ENCODE measurements at places on chromosomes 2 and 18. TPM values are rescaled to one million over a fixed set of nuclear protein-coding genes. Genes with fewer than 3 reads are reported as not detected.
A peak's percentile ranks its signal among the peaks of the same experiment; 100 is the strongest.

The CAPN14 gene
- 0.16 TPM for total RNA-seq

DNA sequence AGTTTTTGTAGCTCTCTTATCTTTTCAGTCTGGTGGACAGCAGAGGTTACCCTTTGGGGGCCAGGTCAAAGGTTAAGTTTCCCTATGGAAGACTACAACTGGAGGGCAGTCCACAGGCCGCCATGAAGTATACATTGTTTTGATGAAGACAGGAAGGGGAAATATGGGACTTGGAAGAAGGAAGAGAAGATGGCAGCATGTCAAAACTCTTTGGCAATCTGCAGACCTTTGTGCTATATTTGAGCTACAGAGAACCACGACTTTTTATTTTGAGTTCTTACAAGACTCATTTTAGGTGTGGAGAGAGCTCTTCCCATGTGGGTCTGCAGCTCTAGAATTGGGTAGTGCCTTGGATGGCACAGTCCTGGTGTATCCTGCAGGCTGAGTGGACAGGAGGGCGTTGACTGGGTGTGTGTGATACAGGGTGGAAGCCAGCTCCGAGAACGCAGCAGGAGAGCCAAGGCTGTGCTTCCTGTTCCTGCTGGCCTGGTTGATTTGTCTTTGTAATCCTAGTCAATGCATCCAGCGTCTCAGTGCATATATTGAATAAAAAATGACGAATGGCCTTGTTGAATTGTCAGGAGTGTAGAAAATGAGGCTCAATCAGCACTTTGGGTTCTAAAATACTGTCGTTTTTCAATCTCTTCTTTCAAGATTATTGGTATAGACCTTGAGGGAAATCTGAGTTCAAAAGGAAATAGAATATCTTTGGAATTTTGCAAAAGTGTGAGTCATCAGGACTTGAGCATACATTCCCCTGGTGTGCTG lies 11.5 kb downstream of the ITGA6 start:
- no peak for DNase-seq

GRCh38 chr2:232838406-232838874 lies 31.6 kb upstream of the SNORC start:
- no peak for DNase-seq

DNA sequence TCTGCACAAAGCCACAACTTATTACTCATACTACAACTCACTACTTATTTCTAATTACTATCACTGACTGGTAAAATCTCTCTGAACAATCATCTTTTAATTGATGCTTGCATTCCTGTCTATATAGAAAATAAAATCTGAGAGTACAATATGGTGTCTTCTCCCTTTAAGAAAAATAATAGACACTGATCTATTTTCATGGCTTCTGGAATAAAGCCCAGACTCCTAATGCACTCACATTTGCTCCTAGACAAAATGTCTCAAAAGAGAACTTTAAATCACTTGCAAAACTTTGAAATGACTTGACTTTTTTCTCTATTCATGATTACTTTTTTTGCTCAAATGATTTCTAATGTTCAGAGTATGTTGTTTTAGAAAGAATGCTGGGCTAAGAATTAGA lies 28.7 kb downstream of the ESCO1 start:
- no peak for DNase-seq

- no peak for DNase-seq
Measured at GRCh38 chr2:55268288-55268906, 634 bp downstream of the MTIF2 start.

DNA sequence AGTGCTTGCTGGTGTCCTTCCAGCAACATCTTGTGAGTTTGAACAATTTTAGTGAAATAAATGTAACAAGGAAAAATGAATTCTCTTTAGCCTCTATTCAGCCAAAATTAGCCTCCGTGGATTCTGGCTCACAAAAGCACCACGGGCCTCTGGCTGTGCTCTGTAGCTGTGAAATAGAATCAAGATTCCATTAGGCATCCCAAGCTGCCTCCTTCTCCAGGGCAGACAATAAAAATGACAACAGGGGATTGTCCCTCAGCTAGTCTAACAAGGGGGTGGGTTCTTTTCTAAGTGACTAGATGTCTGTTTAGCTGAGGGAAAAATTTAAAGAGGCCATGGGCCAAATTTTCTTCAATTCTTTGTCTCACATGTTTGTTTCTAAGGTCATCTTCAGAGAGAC lies 254.7 kb upstream of the FIGN start:
- no peak for DNase-seq

DNA sequence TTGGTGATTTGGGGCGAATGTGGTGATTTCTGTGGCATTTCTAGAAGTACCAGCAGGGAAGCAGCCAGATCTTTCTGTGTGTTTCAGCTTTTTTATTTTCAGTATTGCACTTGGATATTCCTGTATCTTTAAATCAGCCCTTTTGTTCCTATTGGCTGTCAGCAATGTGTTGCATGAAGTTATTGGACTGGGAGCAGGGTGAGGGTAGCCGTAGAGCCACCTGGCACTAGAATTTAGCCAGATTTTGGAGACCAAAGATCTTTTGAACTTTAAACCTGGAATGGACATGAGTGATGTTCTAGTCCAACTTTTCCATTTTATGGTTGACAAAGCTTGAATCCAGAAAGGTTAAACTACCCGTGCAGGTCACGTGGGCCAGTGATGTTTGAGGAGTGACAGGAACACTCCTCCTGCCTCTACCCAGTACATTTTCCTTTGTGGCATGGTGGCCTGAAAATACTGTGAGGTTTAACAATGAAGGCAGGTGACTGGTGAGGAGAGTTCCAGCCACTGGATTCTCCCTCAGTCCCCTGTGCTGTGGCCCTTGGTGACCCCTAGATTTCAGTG lies 122.3 kb downstream of the NEDD4L start:
- no peak for DNase-seq

DNA sequence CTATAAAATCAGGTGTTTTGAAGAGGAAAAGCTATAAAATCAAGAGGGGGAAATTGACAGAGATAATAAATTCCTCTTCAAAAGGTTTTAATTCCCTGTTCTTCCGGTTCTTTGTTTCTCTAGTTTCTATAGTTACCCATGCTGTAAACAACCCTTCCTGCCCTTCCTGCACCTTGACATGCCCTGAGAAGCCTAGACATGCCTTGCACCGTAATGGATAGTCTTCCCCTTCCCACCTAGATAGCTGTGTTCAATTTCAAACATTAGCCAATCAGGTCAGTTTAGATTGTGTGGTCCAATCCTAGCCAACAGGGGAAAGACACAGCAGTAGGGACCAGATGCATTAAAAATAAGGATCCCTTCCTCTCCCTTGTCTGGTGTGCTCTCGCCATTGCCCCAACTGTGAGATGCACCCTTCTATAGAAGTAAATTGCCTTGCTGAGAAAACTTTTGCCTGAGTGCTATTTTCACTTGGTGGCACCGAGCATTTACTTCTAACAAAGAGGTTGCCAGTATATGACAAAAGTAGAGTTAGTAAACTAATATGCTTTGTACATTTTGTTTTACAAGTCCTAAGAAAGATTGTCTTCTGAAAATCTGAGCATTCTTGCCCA lies 27.1 kb downstream of the SULT1C4 start:
- no peak for DNase-seq

- DNase-seq: no peak
Measured at GRCh38 chr2:147714582-147714981, 130.2 kb upstream of the ACVR2A start.

The CDH19 gene
- 45.1 TPM for total RNA-seq

GRCh38 chr2:225415341-225415740 lies 15.8 kb downstream of the NYAP2 start:
- no peak for DNase-seq

DNA sequence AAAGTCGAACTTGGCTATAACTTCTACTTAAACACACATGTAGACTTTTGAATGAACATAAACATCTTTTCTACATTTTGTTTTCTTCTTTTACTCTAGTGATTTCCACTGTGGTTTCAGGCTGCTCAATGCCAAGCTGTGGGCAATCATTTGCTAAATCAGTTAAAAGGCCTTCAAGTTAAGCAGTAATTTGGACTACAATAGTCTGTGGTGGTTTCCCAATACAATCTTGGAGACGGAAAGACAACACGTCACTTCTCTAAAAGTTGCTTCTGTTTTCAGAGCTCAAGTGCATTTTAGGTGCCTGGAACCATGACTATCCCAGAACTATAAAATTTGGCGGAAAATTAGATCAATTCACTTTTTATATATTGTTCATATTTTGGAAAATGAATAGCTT lies 69.4 kb downstream of the TXNL1 start:
- no peak for DNase-seq

- DNase-seq: no peak
Measured at GRCh38 chr18:48191494-48191893, 217.7 kb downstream of the ZBTB7C start.

The EIF2B4 gene
- total RNA-seq: 41.5 TPM

The PROM2 gene
- total RNA-seq: 2.3 TPM

- no peak for DNase-seq
Measured at GRCh38 chr2:182167882-182168281, 182.2 kb downstream of the PPP1R1C start.

The SAG gene
- total RNA-seq: not detected

GRCh38 chr2:11855064-11855760 lies 108.8 kb downstream of the LPIN1 start:
- peak; percentile 20 for DNase-seq

DNA sequence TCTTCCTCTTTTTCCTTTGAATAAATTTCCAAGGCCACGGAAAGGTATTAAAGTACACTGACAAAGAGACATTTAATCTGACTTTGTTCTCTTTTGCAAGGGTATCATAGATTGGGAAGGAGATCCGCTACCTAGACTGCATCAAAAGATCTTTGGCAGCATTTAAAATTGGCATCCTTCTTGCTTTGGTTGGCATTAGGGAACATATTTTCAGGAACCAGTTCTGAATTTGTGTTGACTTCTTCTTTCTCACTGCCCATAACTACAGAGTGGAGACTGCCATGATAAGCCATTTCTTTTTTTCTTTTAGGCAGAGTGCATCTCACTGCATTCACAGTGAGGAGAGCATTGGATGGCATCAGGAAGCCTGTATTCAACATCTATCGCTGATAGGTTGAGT lies 83.4 kb downstream of the DOCK10 start:
- DNase-seq: no peak

GRCh38 chr2:209307161-209308001 lies 116.5 kb upstream of the MAP2 start:
- DNase-seq: no peak

GRCh38 chr18:48933578-48934414 lies 17.0 kb downstream of the SMAD7 start:
- no peak for DNase-seq

DNA sequence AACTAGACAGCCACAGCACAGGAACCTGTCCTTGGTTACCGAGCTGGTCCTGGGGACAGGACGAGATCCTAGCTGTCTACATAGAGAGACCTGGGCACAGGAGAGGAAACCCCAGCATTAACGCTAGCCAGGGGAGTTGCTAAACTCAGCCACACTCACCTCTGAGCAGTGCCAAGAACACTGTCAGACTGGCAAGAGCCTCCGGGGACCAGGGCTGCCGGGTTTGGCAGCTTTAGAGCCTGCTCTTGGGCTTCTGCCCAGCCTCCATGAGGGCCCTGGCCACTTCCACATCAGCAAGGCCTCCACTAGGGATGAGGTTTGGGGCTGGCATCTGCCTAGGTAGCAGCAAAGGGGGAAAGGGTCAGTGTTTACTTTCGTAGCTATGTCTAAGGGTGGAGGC lies 6.7 kb downstream of the TMBIM1 start:
- DNase-seq: peak; percentile 93

The DNAJC5G gene
- total RNA-seq: not detected

The FNDC4 gene
- 6.1 TPM for total RNA-seq

The SLC39A6 gene
- 32.1 TPM for total RNA-seq

The SIX2 gene
- not detected for total RNA-seq

DNA sequence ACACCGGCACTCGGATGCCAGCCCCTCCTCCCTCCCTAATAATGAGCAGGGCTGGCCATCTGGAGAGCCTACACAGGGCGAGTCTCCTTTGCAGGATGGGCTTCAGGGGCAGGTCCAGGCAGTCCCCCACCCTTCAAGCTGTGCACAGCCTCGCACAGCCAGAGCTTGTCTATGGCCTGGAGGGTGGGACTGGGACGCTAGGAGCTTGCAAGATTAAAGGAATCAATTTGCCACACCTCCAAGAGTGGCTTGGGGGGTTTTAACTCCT lies 43.9 kb upstream of the OTOF start:
- DNase-seq: peak; percentile 30

DNA sequence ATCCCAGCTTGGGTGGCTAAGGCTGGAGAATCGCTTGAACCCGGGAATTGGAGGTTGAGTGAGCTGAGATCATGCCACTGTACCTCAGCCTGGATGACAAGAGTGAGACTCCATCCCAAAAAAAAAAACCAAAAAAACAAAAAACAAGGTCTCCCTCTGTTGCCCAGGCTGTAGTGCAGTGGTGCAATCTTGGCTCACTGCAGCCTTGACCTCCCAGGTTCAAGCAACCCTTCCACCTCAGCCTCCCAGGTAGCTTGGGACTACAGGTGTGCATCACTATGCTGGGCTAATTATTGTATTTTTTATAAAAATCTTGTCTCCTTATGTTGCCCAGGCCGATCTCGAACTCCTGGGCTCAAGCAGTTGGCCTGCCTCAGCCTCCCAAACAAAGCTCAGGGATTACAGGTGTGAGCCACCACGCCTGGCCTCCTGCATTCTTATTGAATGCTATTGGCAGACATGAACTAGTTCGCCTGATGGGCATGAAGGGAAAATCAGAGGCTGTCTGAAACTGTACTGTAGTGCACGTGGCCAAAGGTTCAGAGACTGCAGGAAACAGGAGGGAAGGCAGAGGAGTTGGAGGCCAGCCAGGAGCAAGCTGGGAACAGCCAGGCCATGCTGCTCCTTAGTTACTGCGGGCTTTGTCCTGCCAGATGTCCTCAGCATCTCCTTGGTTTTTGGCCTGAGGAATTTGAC lies 16.0 kb upstream of the ASXL2 start:
- peak; percentile 69 for DNase-seq

DNA sequence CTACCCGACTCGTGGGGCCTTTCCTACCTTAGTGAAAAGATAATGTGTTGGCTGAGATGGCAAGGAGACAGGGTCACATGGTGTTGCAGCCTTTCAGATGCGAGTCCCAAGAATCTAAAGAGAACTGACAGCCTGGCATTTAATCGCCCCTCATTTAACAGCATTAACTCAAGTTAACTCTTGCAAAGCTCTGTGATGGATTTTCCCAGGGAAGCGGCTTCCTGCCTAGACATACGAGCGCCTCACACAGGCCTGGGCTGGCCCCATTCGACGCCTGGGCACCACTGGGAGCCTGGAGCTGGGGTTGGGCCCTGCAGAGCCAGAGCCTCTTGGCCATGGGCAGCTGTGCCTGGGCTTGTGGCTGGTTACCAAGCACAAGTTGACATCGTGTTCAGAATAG lies 140.8 kb downstream of the SEPTIN10 start:
- DNase-seq: no peak

DNA sequence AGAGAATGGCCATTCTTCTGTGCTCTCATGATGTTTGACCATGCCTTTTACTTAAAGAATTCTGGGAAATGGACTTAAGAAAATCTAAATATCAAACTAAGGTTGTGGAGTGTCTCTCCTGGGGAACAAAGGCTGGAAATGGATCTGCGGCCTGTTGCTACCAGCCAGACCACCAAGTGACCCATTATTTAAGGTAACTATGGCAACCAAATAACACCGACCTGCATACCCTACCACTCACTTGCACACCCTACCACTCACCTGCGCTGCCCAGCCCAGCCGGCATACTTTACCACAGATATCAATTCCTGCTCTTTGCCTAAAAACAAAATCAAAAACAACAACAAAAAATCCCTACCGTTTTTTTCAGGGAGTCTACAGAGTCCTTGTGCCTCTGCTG lies 203.2 kb downstream of the NBAS start:
- DNase-seq: no peak

- no peak for DNase-seq
Measured at GRCh38 chr2:105912081-105912480, 167.4 kb downstream of the NCK2 start.

The DNMT3A gene
- 18.1 TPM for total RNA-seq

Measured in sigmoid colon (tissue), 7 donors.